ENCODE measurements at places on chromosomes 12 and 14.

DNA sequence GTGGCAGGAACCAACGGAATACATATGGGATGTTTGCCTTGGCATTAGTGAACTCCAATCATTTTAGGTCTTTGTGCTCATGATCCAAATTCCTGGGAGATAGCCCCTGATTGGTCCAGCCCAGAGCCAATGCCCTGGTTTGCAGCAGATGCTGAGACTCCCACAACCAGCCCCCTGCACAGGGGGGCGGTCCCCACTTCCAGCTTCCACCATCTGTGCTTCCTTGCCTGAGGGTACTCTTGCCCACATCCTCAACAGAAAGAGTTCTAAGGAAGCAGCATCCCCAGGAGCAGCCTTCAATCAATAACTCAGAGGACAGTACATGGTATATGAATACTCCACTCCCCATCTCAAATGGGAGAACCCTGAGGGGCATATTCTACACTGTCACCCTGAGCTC is 39.7 kb upstream of the FICD start:
- no peak for DNase-seq

DNA sequence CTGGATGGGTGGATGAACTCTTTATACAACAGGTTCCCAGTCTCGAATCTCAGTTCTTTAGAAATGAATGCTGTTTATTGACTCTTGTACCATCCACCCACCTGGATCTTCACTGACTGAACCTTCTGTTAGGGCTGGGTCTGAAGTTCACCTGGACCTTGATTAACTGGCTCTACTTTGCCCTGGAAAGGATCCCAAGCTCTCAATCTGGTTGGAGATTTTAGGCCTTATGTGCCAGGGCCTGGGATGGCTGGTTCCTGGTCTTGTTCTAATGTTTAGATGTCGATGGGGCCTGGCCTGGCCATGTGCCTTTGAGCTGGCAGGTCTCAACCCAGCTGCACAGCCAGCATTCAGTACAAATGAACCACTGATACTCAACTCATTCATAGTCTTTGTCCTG is 76.5 kb upstream of the MED13L start:
- no peak for DNase-seq

GRCh38 chr12:11762723-11763326 is 113.4 kb downstream of the ETV6 start:
- DNase-seq: no peak

- DNase-seq: no peak
Observed at GRCh38 chr14:34203251-34203722, 252.4 kb upstream of the EGLN3 start.

DNA sequence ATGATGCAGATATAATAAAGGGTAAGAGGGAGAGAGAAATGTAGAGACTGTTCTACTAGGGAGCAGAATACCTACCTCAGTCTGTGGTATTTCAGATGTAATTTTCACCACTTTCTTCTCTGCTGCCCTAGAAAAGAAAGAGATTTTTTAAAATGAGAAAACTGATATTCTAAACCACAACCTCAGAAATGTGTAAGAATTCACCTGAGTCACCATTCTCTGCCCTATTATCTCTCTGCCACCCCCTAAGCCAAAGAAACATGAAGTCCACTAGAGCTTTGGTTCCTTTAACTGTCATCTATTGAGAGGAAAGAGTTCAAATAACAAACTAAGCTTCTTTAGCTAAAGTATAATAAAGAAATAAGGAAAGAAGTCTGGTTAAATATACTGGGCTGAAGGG is 21.6 kb downstream of the SARNP start:
- DNase-seq: no peak

DNA sequence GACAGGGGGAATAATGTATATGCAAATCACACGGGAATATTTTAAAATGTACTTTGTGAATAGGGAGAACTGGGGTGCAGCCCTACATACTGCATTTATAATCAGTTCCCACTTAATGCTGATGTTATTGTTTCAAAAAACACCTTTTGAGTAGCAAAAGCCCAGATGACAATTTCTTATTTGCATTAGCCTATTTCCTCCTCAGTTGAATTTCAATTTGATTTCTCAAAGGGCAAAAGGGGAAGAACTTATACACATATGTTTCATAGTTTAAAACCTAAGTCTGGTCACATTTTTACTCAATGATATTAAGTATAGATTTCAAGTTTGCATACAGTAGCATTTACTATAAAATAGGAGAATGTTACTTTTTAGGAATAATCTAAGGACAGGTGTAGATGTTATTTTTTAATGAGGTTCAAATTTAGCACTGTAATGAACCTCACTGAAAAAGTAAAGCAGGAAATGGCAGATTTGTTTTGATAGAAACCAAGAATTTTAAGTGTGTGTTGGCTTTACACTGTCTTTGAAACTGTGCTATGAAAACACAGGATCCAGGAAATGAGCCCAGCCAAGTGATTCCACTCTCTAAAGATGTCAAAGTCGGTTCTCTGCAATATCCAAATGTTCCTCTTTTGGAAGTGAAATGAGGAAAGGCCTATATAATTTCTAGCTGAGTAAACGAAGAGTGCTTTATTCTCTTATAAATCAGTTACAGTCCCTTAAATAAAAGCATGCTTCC is 367.4 kb downstream of the BTG1 start:
- DNase-seq: peak; percentile 32

DNA sequence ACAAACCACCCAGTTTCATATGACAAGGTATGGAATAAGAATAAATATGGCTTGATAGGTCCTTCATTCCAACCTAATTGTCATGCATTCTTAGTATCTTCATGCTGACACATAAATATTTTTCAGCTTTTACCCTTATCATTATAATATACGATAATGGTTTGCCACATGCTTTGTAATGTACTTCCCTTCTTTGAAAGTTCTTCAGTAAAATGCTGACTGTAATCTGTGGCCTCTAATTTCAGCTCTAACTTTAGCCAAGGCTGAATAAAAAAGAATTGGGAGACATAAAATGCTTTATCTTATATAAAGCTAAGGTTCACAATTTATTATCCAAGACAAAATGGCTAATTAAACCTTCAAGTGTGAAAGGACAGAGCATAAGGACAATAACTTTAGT is 2.6 kb upstream of the MAP4K5 start:
- no peak for DNase-seq

All from NCI-H526 treated with DMSO at 0.1 percent for 48 hours (cell line).